ENCODE measurements at places on chromosomes 12 and 14.

DNA sequence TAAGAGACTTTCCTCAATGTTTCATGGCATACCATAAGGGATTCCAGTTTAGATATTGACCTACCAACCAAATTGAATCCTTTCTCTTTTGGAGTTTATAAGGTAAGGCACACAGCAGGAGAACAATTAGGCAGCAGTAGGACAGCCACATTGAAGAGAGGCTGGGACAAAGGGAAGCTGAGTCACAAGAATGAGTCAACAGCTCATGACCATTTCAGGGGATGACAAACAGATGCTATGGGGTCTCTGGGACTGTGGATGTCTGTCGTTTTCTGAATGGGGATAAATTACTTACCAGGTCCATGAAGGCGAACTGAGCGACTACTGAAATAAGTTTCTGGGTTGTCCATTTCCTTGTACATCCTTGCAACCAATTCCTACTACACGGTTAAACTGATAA is 48.6 kb upstream of the E2F7 start:
- DNase-seq: no peak

DNA sequence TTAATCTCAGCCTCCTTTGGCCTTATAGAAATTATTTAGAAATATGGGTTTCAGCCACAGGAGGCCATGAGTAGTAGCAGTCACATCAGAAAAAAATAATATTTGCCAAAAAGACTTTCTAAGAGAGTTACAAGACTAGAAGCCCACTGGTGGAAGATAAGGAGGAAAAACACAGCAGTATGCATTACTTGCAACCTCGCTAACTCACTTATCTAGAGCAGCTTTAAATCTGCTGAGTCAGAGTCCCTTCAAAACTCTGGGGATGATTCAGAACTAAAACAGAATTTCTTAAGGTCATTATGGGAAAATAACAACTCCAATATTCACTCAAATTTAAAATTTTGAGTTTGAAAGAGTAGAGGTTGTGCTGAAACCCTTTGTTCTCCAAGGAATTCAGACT is 6.2 kb downstream of the OR4K17 start:
- DNase-seq: no peak

- DNase-seq: no peak
Observed at GRCh38 chr12:27780612-27781408, 774 bp upstream of the MANSC4 start.

DNA sequence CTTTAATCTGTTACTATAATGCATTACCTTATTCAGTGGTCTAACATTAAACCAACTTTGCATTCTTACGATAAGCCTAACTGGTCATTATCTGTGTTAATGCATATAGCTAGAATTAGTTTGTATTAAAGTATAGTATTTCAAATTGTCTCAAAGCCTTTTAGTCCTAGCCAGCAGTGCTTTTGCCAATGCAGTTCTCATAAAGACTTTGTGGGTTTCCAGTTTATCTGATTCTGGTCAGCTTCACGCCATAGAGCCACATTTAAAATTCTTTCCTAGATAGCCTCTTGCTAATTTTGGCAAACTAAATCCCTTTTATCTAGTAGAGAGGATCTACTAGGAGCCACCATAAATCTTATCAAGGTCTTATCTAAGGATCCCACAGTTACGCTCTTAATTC is 78.9 kb upstream of the VASH1 start:
- no peak for DNase-seq

- no peak for DNase-seq
Observed at GRCh38 chr14:102279282-102279681, 25.7 kb downstream of the MOK start.

DNA sequence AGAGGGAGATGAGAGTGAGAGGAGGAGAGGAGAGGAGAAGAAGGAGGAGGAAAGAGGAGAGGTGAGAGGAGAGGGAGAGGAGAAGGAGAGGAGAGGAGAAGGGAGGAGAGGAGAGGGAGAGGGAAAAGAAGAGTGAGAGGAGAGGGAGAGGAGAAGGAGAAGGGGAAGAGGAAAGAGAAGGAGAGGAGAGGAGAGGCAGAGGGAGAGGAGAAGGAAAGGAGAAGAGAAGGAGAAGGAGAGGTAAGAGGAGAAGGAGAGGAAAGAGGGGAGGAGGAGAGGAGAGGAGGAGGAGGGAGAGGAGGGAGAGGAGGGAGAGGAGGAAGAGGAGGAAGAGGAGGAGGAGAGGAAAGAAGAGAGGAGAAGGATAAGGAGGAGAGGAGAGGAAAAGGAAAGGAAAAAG is 266.8 kb downstream of the ITPR2 start:
- no peak for DNase-seq

DNA sequence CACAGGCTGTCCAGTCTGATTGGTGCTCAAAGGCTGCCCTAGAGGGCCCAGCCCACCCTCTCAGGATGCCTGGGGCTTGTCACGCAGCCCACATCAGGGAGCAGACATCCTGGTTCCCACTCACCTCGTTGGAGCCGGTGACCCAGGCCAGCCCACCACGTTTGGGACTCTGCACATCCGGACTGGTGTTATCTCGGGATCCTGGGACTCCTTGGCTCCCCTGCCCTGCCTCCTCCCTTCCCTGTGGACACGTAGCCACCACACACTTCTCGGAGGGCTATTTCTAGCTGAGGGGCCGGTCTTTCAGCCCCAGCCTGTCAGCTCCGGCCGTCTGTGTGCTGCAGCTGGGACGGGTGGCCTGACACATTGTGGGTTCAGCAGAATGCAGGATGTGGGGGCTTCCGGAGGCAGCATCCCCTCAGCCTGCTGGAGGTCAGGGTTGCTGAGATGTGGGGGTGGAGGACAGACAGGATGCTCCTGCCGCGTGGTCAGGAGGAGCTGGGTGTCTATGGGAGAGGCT is 12.8 kb upstream of the FGF23 start:
- DNase-seq: no peak

GRCh38 chr12:55713721-55714120 is 2.1 kb upstream of the BLOC1S1 start:
- no peak for DNase-seq

- DNase-seq: no peak
Observed at GRCh38 chr12:3106579-3106978, 29.4 kb downstream of the TSPAN9 start.

GRCh38 chr12:20524113-20524512 is 155.8 kb downstream of the PDE3A start:
- DNase-seq: no peak

GRCh38 chr12:98149691-98150210 is 365.6 kb upstream of the TMPO start:
- DNase-seq: no peak

DNA sequence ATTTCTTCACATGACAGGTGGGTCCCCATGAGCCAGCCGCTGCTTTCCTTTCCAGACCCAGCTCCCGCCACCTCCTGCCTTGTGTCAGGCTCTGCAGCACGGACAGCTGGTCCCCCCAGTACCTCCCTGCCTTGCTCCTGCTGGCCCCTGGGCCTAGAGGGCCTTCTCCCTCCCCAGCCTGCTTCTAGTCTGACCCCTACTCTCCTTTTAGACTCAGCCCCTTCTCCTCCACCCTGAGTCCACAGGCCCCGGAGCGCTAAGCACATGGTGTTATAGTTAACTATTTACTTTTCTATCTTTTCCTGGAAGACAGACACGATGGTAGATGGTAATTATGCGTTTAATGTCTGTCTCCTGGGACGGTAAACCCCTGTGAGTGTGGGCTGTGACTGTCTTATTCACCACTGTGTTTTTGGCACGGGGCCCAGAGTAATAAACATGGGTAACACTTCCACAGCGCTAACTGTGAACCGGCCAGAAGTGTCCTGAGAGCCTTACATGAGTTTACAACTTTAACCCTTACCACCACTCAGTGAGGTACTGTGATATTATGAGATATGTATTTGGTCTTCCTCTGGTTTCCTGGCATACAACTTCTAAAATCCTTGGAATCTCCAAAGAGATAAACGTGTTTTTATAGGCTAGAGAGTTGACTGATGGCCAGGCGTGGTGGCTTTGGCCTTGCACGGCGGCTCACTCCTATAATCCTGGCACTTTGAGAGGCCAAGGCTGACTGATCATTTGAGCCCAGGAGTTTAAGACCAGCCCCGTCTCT is 41.2 kb downstream of the DGLUCY start:
- no peak for DNase-seq

- DNase-seq: no peak
Observed at GRCh38 chr14:102953100-102953499, 30.6 kb downstream of the AMN start.

DNA sequence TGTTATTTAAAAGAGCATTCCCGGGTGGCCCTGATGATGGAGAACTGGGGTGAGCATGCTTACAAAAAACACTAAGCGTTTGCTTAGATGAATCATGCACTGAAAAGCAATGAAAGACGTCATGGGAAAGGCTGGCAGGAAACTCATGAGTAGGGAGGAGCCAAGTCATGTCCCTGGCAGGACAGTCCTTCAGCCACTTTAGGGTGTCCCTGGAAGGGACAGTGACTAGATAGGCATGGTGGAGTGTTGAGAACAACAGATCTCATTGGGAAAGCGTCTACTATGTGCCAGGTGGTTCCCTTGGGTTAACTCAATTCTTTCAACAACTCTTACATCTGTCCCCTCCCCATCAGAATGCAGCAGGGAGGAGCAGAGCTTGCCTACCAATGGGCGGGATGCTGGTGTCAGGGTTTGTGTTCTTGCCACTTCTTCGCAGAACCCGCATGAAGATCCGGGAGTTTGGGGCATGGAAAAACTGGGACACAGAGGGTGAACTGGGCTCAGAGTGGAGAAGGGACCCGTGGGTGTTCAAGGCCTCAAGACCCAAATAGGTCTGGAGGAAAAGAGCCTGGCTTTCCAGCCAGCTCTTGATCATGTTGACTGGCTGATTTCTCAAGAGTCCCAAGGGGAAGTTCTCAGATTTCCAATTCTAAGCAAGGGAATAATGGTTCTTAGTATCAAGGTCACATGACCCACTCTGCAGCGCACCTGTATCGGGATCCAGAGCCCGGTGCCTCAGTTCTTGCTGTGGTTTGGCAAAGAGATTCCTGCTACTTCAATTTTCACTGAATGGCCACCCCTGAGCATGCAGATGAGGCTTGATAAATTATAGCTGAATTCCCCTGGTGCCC is 653.9 kb upstream of the TBX3 start:
- no peak for DNase-seq

DNA sequence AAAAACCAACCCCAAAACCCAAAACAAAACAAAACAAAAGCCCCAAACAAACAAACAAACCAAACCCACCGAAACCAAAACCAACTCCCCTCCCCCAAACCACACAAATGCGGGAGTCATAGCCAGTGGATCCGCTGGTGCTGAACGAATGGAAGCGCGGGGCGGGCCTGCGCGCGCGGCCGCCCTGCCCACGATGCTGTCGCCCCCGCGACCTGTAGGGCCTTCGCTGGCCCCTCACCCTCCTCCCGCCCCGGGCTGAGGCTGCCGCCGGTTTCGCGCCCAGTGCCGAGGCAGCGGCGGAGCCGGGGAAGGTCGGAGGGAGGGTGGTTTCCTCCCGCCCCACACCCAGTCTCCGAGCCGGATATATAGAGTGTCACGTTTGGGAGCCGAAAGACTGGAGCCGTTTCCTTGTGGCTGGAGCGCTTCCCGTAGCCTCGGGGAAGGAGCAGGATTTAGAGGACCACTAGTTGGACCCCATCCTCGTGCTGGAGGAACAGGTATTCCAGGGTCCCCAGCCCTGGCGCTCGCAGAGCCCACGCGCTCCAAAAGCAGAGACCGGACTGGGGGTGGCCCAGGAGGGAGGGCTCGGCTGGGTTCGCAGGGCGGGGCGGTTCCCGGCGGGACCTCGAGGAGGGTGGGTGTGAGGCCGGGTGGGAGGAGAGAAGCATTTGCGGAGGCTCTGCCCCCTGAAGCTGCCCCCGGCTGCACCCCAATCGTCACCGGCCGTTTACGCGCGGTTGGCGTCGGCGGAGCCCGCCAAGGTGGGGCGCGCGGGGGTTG is at the start of gene FAR2:
FAR2 (plus strand) TSS at position 368 of the 780 bp plus-strand sequence. CDS start 121,172 bp downstream, outside the sequence.
- peak; percentile 7 for DNase-seq

- DNase-seq: no peak
Observed at GRCh38 chr12:110728628-110729027, 14.1 kb downstream of the PPP1CC start.

DNA sequence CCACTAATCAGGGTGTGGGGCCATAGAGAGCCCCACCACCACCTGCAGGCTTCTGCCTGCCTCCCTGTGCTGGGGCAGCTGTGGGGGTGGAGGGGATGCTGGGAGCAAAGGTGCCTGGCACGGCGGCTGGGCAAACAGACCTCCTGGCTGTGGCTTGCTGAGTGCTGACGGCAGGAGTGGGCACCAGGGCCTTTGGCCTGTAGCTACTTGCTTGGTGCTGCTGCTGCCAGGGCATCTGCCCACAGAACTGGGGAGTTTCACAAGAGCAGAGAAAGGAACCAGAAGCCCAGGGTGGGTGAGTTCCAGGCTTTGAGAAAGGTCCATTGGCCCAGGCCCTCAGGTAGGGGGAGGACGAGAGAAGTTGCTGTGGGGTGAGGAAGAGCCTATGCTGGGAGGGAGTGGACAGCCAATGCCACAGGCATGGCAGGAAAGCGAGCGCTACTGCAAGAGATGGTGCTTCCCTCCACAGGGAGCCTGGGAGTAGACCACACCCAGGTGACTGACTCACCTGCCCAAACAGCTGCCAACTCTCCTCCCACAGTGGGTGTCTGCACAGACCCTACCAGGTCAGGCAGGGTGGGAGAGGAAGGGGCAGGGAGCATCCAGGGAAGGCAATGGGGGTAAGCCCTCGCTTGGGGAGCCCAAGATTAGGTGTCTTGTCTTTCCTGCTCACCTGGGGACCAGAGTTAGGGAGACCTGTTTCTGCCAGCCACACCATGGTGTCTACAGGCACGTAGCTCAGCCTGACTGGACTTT is 39.0 kb upstream of the HDAC7 start:
- no peak for DNase-seq

GRCh38 chr12:131038961-131039950 is 85.5 kb downstream of the ADGRD1 start:
- DNase-seq: no peak

DNA sequence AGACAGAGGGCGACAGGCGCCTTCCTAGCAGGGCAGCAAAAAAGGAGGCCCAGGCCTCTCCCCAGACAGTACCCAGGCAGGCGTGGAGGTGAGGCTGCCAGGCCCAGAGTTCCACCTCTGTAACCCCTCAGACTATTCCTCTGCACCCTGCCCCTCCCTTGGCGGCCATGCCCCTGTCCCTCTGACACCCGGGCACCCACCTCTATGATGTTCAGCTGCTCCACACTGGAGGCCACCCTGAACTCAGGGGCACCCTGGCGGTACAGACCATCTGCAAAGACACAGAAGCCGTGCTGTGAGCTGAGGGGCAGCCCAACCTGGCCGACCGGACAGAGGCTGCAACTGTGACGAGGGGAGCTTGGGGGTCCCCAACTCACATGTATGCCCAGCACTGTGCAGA is 20.1 kb downstream of the ARL6IP4 start:
- no peak for DNase-seq

DNA sequence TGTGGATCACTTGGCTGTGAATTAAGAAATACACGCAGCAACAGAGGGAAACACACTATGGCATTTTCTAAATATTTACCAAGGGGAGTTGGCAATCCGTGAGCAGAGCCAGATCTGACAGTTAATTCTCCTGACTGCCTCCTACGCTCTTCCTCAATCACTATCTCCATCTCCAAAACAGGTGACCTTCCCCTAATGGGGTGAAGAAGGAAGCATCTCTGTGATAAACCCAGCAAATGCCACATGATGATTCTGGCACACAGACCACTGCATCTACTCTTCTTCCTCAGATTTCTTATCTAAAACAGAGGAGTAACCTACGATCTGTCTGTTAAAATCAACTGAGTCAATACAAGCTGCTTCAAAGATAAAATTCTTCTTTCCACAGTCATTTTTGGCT is 4.4 kb downstream of the SPTB start:
- no peak for DNase-seq

- no peak for DNase-seq
Observed at GRCh38 chr12:78566456-78566855, 298.1 kb upstream of the SYT1 start.

GRCh38 chr12:14454098-14454907 is 88.8 kb downstream of the ATF7IP start:
- DNase-seq: no peak

- DNase-seq: no peak
Observed at GRCh38 chr12:117042171-117042842, 56.9 kb downstream of the TESC start.

Data from activated CD4-positive, alpha-beta T cell treated with anti-CD3 and anti-CD28 coated beads for 24 hours (primary cell).